ENCODE measurements at places on chromosomes 3 and 15.

DNA sequence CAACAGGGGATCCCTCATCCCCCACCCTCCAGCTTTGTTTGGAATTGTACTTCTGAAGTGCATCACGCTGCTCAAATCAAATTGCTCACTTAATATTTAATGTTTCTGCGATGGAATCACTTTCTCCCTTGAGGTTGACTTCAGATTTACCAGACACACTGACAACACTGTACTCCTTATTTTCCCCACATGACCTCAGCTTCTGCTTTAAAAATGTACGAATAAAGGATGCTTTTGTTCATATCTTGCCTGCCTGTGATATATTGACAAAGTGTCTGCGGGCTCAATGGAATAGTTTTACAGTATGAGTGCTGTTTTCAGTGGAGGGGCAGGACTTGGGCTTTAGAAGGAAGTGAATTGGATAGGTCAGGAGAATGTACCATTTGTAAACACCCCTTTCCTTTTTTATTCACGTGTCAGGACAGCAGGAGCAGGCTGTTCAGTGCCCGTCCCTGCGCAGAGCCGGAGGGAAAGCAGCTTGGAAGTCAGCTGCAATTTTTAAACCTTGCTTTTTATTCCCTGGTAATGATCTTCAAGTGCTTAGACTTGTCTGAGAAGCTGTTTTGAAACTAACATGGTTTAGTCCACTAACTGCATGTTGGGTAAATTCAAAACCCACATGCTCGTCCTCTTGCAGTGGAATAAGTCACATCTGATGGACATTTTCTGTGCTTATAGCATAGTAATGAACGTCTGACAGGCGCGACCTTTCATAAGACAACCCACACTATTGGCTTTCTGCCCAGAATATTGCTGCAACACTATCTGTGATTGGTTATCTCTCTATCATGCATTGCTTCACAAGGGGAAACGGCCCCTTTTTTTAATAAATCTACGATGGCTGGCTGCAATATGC is 29.9 kb downstream of the MBNL1 start:
- peak; percentile 93 for DNase-seq

- DNase-seq = no peak
Observed at GRCh38 chr3:108006881-108007331, 83.9 kb downstream of the CD47 start.

DNA sequence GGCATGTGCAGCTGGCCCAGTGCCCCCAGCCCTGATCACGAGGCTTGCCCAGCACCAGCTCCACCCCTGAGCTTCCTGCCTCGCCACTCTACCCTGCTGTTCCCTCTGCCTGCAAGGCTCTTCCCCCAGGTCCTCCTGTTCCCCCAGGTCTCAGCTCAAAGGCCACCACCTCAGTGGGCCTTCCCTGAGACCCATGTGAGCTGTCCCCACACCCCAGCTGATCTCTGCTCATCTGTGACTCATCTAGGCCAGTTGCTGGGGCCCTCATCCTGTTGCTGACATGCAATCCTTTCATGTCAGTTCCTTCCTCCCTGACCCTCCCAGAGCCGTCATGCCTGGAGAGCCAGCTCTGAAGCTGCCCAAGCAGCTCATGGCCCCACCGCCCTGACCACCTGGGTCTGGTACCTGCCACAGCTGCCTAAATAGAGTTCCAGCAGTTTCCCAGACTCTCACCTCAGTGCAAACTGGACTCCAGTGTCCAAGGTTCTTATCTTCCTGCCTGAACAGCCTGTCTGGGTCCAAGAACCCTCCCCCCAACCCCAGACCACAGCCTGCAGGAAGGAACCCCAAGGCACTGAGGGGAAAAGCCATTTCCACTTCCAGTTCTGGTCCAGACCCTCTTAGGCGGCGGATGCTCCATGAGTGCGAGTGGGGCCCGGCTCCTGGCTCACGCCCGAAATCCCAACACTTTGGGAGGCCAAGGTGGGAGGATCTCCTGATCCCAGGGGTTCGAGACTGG is 116.6 kb upstream of the IQSEC1 start:
- DNase-seq = peak; percentile 31

DNA sequence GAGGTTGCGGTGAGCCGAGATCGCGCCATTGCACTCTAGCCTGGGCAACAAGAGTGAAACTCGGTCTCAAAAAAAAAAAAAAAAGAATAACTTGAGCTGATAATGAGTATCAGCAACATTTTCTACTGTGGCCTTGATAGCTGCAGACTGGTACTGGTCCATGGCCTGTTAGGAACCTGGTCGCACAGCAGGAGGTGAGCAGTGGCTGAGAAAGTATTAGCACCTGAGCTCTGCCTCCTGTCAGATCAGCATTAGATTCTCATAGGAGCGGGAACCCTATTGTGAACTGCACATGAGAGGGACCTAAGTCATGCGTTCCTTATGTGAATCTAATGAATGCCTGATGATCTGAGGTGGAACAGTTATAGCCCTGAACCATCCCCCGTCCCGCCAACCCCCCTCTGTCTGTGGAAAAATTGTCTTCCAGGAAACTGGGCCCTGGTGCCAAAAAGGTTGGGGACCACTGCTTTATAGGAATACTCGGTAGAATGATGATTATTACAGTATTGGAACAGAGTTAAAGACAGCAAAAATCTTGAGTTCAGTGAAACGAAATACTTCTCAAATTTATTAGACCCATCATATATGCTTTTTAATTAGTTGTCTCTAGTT is 126.0 kb downstream of the ZNF609 start:
- DNase-seq = no peak

DNA sequence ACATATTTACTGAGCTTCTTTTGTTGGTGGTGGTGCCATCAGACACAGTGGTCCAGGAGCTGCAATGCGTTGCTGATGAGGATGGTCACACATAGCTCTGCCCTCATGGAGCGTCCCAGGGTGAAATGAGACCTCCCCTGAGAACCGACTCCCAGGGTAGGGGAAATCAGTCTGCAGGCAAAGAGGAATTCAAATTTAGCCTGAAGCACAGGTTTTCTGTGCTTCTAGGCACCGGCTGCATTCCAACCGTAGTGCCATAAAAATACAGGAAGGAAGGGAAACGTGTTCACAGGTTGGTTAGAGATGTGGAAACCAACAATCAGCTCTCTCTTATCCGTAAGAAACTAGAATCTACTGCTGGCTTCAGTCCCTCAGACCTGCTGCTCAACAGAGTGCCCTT is 19.2 kb downstream of the SMAD3 start:
- no peak for DNase-seq

All from GM04504 (cell line).